ENCODE measurements at places on chromosomes 3 and 15. TPM values are rescaled to one million over a fixed set of nuclear protein-coding genes. Genes with fewer than 3 reads are reported as not detected.

DNA sequence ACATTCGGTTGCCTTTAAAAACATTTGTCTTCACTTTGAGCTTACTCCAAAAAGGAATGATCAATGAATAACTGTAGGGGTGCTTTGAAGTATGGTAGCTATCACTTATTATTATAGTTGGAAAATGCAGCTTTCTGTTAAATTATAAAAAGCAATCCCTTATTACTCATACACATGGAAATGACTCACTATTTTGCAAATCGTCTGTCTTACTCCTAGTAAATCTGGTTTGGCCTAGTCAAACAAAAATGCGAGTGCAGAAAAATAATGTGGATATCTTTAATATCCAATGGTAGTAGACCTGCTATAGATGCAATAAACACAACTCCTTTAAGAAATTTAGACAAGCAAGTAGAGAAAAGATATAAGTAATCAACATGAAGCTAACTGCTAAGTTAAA lies 112.5 kb downstream of the ZIC1 start:
- no peak overlapping the region for H3K27ac ChIP-seq
- H3K36me3 ChIP-seq = no peaks in the 10 kb centered on the region

DNA sequence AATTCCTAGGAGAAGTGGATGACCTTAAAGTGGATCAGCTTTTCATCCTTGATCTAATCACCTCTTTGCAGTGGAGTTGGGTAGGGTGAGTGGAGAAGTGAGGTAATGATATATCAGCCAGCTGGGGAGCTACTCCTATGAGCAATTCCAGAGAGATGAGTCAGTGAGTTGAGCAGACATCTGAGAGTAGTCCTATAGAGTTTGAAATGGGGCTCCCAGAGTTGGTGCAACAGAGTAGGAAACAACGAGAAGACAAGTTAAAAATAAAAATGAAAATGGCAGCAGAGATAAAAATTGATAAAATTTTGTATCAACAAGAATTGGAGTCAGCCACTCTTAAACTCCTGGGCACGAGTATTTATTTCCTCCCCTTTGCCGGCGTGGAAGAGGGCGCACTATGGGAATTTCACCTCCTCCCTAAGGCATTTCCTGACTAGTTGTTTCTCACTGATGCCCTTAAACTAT lies 150.8 kb upstream of the DPH6 start:
- H3K4me3 ChIP-seq = no peak overlapping the region
- no peak for DNase-seq
- no peak overlapping the region for H3K27ac ChIP-seq
- no peaks in the 10 kb centered on the region for H3K36me3 ChIP-seq
- peaks cover 11% of the 10 kb centered on the region for H3K27me3 ChIP-seq
- no peaks in the 10 kb centered on the region for H3K4me1 ChIP-seq

- H3K27me3 ChIP-seq = no peaks in the 10 kb centered on the region
These were observed 361.3 kb downstream of the SV2B start for GRCh38 chr15:91461377-91461776.

The SUSD5 gene
- total RNA-seq = not detected

The DAPK2 gene
- total RNA-seq = not detected

The FOXB1 gene
- total RNA-seq = not detected

GRCh38 chr15:46242935-46243334 lies 608.1 kb downstream of the SQOR start:
- no peak for DNase-seq
- H3K27ac ChIP-seq = no peak overlapping the region
- no peaks in the 10 kb centered on the region for H3K4me1 ChIP-seq
- peaks cover 3% of the 10 kb centered on the region for H3K27me3 ChIP-seq
- H3K36me3 ChIP-seq = no peaks in the 10 kb centered on the region

DNA sequence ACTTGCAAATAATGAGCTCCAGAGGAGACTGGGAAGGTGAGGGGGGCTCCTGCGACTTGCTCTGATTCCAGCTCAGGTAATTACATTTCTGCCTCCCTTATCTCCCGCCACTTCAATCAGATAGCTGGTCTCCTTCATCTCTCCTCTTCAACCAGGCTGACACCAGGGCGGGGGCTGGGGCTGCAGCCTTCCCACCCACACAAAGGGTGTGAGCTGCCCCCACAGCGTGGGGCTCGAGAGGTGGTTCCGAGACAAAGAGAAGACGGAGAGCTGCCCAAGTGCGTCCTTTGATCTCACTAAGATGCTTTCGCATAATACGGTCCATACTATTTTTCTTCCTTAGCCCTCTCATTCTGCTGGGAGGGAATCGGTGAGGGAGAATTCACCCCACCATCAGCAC lies 139.7 kb downstream of the NSMCE3 start:
- H3K27me3 ChIP-seq = peaks cover 5% of the 10 kb centered on the region
- H3K27ac ChIP-seq = no peak overlapping the region
- H3K4me3 ChIP-seq = no peak overlapping the region
- H3K4me1 ChIP-seq = peaks cover 3% of the 10 kb centered on the region
- no peak for DNase-seq
- H3K36me3 ChIP-seq = no peaks in the 10 kb centered on the region

The SCG5 gene
- 0.57 TPM for total RNA-seq

GRCh38 chr15:89826671-89827655 lies 12.3 kb upstream of the ANPEP start:
- DNase-seq = no peak
- peaks cover 9% of the 10 kb centered on the region for H3K27me3 ChIP-seq
- H3K4me3 ChIP-seq = no peak overlapping the region
- no peaks in the 10 kb centered on the region for H3K36me3 ChIP-seq

GRCh38 chr3:18379647-18380046 lies 45.5 kb downstream of the SATB1 start:
- no peak overlapping the region for H3K27ac ChIP-seq
- DNase-seq = no peak
- H3K4me3 ChIP-seq = peak overlapping the region; percentile 19

DNA sequence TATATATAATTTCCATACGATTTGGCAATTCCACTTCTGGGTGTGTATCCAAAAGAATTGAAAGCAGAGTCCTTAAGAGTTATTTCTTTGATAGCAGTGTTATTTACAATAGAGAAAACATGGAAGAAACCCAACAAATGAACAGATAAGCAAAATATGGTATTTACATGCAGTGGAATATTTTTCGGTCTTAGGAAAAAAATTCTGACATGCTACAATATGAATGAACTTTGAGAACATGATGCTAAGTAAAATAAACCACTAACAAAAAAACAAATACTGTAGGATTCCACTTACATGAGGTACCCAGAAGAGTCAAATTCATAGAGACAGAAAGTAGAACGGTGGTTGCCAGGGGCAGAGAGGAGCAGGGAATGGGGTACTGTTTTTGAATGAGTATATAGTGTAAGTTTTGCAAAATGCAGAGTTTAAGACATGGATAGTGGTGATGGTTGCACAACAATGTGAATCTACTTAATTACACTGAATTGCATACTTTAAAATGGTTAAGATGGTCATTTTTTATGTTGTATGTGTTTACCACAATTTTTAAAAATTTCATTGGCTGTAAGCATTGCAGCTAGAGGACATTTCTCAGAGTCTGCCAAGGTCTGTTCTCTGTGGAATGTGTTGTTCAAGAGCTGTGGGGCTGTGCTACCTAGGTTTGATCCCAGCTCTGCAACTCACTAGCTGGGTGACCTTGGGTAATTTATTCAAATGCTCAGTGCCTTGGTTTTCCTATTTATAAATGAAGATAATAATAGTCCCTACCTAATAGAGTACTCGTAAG lies 122.1 kb downstream of the MEX3B start:
- H3K36me3 ChIP-seq = peaks cover 4% of the 10 kb centered on the region
- H3K4me3 ChIP-seq = no peak overlapping the region
- H3K27me3 ChIP-seq = peaks cover 3% of the 10 kb centered on the region
- H3K27ac ChIP-seq = no peak overlapping the region
- no peak for DNase-seq

GRCh38 chr3:147390589-147391569 lies 15.5 kb downstream of the ZIC4 start:
- peaks cover 92% of the 10 kb centered on the region for H3K27me3 ChIP-seq
- peaks cover 2% of the 10 kb centered on the region for H3K4me1 ChIP-seq
- H3K27ac ChIP-seq = no peak overlapping the region
